Right atrium auricular region (tissue), 2 donors: ENCODE measurements at places on chromosomes 2 and 18.

GRCh38 chr18:75065251-75066000 is 143.5 kb downstream of the PTGR3 start:
- DNase-seq: no peak

DNA sequence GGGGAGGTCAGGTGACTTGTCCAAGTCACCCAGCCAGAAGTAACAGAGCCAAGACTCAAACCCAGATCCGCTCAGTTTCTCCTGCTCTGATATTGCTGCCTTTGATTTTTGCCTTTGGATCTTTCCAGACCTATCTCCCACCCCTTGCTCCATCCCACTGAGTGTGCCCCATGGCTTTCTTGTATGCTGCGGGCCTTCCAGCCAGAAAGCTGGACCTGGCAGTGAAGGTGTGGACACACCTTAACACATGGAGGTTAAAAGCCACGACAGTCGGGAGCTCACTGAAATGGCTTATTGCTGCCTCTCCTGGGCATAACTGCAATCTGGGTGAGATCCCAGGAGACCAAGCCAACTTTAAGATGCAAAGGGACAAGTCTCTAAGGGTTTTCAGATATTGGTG is 86.7 kb downstream of the LONRF2 start:
- DNase-seq: no peak

DNA sequence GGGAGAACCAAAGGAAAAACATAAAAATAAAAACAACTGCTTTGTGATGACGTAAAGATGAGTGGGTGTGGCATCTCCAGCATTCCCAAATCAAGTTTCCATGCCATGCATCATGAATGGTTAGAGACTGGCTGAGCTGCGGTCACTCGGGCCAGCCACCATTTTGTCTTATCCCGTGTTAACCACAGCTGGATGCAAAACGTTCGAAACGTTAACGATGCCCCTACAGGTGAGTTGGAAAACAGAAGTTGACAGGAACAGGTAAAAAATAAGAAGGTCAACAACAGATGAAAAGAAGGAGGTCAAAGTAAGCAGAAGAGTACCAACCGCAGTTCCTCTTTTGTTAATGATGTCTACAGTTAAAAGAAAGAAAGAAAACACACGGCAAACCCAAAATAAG is 411.1 kb downstream of the NRXN1 start:
- DNase-seq: no peak

- DNase-seq: no peak
These were observed 8.2 kb upstream of the ATOH8 start for GRCh38 chr2:85745619-85746018.
